Stimulated activated memory B cell treated with anti-CD40 and anti-IgM and Interleukin-4, amounts not matched to agents 10 μg/mL and 1 μg/mL and 100 μg/mL, for 72 hours (primary cell): ENCODE measurements at places on chromosomes 7 and 10.
A peak's percentile ranks its signal among the peaks of the same experiment; 100 is the strongest.

GRCh38 chr10:100531761-100532160 is 2.1 kb upstream of the NDUFB8 start:
- no peak for ATAC-seq

- ATAC-seq = no peak
These were observed 7.8 kb downstream of the BAMBI start for GRCh38 chr10:28684986-28685580.

DNA sequence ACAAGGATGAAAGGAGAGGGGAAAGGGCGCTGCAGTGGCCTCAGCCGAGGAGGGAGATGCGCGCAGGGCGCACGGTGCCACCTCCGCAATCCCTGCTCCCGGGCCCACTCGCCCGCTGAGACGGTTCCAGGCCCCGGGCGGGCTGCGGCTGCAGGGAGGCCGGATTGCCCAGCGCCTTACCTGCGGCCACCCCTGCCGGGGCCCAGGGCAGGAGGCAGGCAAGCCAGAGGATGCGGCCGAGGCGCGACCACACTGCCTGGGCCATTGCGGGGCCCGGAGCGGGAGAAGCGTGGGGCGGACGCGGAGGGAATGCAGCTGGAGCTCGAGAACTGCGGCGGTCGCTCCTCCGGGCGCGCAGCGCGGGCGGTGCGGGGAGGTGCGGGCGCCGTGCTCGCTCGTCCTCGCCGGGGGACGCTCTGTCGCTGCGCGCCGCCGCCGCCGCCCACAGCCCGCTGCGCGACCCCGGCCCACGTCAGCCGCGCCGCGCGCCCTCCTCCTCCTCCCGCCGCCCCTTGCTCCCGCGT is at the start of gene TMEM130:
TSS of gene TMEM130 (minus strand) at position 418 of the 524 bp plus-strand sequence. CDS start at position 265, 153 bp downstream.
- ATAC-seq = peak; percentile 37

DNA sequence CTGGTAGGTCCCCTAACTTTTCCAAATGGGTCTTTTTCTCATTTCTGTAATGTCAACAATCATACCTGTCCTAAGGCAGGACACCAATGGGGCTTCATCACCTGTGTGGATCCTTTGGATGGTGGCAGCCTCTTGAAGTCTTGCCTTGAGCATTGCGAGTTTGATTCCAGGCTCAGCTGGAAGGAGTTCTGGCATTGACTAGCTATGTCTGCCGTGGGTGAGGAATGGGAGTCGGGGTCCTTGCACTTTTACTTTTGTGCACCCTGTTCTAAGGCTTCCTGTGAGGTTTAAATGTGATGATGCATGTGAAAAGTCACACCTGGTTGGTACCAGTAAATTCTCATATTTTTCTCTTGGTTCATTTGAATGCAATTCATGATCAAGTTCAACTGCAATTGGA is 55.9 kb upstream of the CTBP2 start:
- no peak for ATAC-seq

DNA sequence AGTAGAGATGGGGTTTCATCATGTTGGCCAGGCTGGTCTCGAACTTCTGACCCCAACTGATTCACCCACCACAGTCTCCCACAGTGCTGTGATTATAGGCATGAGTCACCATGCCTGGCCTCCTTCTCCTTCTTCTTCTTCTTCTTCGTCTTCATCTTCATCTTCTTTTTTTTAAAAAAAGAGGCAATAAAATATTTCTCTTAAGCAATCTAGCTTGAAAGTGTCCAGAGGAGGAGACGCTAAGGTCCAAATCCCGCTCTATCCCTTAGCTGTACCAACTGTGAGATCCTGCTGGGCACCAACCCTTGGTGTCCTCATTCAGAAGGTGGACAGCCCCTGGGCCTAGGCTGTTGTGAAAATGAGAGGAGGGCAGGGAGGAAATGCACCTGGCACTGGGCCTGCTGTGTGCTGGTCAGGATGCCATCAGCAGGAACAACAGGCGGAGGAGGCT is 13.9 kb upstream of the PSAP start:
- no peak for ATAC-seq

- no peak for ATAC-seq
These were observed 291.8 kb upstream of the LYZL1 start for GRCh38 chr10:28996947-28997551.

DNA sequence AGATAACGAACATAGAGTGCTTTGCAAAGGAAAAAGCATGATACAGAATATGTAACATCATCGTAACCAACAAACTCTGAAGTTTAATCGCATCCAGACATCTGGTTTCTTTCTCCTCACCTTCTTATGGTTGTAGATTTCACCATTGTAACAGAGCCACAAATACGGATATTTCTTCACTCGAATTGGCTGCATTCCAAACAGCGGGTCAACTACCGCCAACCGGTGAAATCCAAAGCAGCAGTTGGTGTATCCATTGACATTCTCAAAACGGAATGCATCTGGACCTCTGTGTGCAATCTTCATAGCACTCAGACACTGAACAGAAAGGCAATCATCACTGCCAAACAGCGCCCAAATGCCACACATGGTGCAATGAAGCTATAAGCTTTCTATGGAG is 3.4 kb downstream of the ASNS start:
- no peak for ATAC-seq

DNA sequence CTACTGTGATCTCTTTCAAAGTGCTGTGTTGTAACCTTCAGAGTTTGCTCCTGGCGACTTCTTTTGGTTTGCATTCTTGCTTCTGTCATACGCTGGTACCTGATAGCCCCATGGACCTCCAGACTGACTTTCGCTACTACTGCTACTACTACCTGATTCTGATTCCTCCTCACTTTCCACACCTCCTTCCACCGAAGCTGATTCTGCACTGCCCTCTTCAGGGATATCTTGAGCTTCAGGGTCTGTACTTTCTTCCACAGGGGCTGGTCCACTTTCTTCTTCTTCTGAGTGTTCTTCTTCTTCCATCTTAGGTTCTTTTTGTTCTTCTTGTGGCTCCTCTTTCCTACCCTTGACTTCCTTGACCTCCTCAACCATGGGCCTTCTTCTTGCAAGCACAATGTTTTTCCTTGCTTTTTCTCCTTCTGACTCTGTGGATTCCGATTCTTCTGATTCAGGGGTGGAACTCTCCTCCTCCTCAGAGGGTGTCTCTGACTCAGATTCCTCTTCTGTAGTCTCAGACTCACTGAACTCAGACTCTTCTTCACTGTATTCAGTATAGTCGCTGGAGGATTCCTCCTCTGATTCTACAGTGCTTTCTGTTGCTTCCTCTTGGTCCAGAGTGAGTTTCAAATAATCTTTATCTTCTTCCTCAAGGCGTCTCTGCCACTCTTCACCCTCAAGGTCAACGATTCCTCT is 992.2 kb downstream of the PCDH15 start:
- peak; percentile 12 for ATAC-seq

DNA sequence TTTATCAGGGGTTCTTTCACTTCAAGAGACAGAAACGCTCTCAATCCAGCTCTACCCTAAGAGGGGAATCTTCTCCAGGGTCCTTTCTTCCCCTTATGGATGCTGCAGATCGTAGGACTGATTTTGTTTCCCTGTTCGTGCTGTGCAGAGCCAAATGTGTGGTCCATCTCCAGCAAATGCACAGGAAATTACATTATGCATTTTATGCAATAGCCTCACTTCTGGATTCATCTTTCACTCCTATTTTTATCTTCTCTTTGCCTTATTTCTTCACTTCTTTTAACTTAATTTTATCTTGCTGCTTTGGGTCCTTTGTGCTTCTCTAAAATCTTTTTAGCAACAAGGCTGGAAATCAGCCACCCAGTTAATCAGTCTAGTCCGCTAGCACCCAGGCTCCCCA is 184.5 kb upstream of the INHBA start:
- ATAC-seq = no peak

DNA sequence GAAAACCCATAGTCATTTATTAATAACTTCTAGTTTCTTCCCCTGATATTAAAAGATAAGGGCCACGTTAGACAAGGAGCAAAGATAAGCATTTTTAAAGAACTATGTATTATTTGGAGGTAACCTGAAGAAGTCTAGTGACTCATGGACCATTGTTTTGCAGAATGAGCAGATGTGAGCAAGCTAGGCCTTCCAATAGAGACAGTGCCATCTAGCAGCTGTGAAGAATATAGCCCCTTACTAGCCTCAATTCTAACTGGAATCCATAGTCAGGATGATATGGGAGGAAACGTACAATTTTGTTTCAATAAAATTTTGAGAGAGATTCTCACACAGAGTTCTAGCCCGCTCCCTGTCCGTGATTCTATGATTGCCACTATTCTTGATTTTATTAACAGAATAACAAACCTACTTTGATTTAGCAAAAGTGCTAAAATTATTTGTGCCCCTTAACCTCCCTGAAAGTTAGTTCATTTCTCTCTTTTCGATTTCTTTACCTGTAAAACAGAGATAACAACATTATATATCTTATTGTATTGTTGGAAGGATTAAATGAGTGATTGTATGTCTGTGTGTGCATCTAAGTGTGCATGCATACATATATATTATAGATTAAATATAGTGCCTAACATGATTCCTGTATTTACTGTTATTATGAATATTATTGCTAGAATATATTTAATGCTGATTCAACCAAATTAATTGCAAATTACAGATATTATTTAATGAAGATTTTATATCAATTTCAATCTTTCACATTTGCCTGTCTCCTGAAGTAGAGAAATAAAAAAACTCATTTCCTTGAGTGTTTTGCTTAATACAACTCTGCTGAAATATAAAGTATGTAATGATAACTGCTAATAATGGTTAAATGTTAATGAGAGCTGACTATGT is 22.7 kb downstream of the FAM237B start:
- ATAC-seq = peak; percentile 60

DNA sequence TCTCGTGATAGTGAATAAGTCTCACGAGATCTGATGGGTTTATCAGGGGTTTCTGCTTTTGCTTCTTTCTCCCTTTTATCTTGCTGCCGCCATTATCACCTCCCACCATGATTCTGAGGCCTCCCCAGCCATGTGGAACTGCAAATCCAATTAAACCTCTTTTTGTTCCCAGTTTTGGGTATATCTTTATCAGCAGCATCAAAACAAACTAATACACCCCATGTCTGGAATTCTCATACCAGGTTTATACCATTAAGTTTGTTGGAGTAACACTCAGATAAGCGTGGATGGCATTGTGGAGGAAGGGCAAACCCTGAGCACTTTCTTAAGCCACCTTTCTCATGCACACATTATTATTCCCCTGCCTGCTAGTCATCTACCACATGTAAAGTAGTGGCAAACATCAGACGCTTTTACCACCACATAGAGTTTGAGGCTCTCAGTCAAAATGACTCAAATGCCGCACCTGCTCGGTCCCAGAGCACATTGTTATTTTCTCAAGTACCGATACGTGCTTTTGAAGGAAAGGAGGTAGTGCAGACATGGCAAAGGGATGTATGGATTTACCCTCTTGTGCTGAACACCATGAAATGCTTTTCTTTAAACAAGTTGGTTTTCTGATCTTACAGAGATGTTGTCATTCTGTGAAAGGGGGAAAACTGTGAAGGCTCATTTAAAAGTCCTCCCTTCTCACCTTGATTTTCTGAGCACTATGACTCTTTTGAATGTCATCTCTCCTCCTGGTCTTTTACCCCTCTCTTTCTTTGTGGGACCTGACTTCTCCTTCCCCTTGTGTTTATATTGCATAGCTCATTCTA is 429.7 kb downstream of the EXOC4 start:
- no peak for ATAC-seq

DNA sequence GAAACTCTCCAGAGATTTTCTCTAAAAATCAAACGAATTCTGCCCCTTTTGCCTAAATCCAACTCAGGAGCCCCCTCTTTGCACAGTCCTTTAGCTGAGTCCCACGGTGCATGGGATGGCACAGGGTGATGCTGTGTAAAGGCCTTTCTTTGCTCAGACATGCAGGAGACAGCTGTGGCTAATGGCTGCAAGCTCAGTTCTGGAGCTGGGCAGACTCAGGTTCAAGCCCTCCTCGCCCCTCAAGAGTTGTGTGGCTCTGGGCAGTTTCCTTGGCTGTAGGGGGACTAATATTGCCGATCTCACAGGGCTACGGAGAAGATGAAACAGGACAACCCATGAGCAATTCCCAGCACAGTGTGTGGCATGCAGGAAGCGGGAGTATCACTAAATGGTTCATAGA is 42.6 kb downstream of the CLEC2L start:
- ATAC-seq = no peak

- ATAC-seq = no peak
These were observed 73.5 kb downstream of the ANKIB1 start for GRCh38 chr7:92319243-92319642.

GRCh38 chr7:97819161-97819560 is 53.0 kb downstream of the ASNS start:
- ATAC-seq = no peak

DNA sequence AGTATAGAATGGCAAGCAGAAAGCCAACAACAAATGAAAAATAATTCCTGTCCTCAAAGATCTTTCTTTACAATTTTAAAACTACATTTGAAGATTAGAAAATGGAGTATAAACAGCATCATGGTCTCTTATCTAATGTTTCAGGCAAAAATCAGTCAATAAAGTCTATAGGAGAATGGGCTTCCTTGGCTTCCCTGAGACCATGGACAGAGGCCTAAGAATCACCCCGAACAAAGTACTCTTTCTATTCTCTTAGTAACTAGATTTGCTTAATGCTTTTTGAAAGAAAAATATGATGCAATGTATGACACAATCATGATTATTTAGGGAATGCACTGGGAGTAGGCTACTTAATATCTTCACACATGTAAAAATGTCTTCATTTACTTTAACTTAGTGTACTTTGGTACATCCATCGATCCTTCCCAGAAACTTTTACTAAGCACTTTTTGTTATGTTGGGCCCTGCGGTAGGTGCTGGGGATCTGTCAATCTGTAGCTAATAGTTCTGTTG is 17.3 kb downstream of the GRM3 start:
- ATAC-seq = no peak

DNA sequence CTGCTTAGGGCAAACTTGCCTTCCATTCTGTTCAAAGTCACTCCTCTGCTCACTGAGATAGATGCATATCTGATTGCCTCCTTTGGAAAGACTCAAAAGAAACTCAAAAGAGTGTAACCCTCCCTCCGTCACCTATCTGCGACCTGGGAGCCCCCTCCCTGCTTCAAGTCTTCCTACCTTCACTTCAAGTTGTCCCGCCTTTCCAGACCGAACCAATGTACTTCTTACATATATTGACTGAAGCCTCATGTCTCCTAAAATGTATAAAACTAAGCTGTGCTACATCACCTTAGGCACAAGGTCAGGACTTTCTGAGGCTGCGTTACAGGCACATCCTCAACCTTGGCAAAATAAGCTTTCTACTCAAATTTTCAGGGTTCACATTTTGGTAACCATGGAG is 77.4 kb upstream of the C1GALT1 start:
- no peak for ATAC-seq

GRCh38 chr10:90732581-90732980 is 125.3 kb downstream of the HTR7 start:
- ATAC-seq = peak; percentile 21

GRCh38 chr10:121409466-121410104 is 188.7 kb downstream of the FGFR2 start:
- no peak for ATAC-seq

- ATAC-seq = no peak
These were observed 9.5 kb downstream of the MARVELD1 start for GRCh38 chr10:97723001-97723400.
